Stimulated activated CD4-positive, alpha-beta T cell treated with anti-CD3 and anti-CD28 coated beads, Interleukin-4, amount 100 ng/mL, for 24 hours (primary cell): ENCODE measurements at places on chromosomes 6 and 20.

GRCh38 chr6:148967011-148967520 lies 220.2 kb downstream of the UST start:
- DNase-seq, result no peak

DNA sequence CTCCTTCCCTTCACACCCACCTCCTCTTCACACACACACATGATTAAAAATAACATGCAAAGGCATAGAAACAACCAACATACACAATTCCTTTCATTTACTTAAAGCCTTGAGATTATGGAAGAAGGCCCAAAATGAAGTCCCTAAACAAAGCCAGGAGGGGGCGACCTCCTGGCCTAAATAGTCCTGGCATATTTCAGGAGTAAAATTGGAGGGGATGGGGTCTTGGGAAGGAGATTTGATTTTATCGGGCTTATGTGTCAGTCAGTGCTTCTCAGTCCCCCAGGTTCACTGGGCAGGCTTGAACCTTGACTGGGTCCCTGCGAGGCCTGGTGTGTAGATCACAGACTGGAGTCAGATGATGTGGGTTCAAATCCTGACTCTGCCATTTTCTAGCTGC lies 266.4 kb downstream of the SAMD5 start:
- DNase-seq, result no peak

GRCh38 chr6:88921734-88922133 lies 41.7 kb downstream of the RNGTT start:
- no peak for DNase-seq

DNA sequence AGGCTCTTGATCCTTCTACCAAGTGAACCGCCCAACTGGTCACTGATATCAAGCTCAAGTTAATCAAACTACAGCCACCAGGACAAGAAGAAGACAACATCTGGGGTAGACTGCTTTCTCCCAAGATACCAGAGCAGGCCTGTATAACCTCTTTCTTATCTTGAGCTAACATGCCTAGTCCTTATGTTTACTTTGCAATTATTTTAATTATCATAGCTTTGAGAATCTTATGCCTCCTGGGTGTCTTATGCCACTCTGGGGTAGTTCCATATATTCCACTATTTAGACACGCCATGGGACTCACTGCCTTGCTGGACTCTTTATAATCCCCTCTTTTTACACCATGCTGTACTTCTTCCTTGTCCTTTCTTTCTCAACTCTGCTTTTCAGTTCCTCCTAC lies 41.5 kb upstream of the ECI2 start:
- no peak for DNase-seq

GRCh38 chr6:163176097-163176496 lies 238.4 kb upstream of the QKI start:
- no peak for DNase-seq

DNA sequence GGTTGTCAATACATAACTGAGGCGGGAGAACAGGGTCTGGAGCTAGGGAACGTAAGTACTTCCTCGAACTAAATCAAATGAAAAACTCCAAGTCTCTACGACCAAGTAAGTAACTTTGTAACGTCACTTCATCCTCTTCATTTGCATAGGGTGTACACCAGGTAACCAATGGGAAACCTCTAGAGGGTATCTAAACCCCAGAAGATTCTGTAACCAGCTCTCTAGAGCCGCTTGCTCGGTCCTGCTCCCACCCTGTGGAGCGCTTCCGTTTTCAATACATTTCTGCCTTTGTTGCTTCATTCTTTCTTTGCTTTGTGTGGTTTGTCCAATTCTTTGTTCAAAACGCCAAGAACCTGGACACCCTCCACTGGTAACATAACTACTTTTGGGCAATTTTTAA lies 133.5 kb upstream of the TMEM170B start:
- no peak for DNase-seq

- no peak for DNase-seq
These were observed 304.7 kb downstream of the FARS2 start for GRCh38 chr6:5565971-5566370.

- DNase-seq, result no peak
These were observed 17.5 kb downstream of the ZNF217 start for GRCh38 chr20:53576195-53576580.
